ENCODE measurements at places on chromosomes 11 and 22.

GRCh38 chr11:24246715-24247114, 250.1 kb upstream of the LUZP2 start:
- DNase-seq = no peak

DNA sequence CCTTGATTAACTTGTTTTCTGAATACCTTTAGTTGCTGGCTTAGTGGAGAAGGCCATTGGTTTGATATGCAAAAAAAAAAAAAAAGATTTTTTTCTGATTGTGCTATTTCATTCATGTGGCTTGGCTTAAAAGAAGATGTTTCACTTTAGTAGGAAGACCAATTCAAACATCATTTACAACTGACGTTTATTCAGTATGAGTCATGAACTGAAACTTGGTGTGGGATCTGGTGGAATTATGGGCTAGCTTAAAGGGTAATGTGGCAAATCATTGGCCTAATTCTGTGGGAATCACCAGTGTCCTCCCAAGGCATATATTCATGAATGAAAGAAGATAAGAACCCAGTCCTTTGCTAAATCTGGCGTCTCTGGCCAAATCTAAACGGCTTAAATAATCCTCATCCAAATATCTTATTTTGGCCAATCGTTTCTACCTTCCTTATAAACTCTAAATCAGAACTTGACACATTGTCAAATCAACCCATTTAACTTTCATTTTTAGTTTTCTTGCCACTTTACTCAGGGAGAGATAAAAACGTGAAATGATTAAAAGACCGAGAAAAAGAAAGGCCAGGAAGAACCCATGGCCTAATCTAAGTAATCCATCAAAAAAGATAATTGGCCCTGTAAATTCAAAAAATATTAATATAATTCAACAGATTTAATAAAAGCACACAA, 77.0 kb downstream of the DDIAS start:
- DNase-seq = no peak

DNA sequence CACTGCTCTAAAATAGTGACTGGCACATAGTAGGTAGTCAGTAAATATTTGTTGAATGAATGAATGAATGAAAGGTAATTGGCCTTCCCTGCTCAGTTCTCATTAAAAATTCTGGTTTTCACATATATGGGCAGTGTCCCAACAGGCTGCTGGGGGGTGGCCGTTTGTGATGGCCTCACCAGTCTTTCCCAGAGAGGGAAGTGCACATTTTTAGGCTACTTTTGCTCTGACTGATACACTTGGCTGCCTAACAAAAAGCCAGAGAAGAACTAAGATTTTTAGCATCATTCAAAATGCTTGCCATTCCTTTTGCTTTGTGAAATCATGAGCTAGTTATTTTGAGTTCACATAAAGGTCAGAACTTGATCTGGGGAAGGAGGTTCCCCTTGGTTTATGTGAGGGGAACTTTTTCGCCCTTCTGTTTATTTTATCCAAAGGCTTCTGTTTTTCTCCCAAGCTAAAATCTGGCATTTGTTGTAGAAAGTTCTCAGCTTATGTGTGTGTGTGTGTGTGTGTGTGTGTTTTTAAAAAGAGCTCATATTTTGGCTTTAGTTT, 83.1 kb downstream of the PTPRJ start:
- peak; percentile 80 for DNase-seq

- no peak for DNase-seq
These were observed 12.8 kb upstream of the CAVIN3 start for GRCh38 chr11:6333095-6333494.

- no peak for DNase-seq
These were observed 8.6 kb downstream of the KCNQ1 start for GRCh38 chr11:2453436-2453835.

DNA sequence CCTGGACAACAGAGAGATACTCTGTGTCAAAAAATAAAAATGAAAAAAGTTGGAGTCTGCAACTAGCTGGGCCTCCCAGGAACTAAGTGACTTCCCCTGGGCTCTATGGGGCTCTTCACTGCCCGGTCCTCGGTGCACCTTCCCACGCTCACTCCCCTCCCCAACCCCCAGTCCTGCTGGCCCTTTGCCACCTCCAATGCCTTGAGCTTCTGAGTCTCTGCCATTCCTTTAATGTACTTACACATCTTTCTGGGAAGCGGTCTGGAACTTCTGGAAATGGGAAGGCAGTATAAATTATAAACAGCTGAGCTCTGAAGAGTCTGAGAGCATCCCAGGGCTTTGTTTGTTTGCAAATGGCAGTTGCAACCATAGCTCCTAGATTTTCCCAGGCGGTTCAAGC, 5.9 kb upstream of the BATF2 start:
- no peak for DNase-seq

- DNase-seq = peak; percentile 80
These were observed 11.3 kb downstream of the NCF4 start for GRCh38 chr22:36872084-36872483.

DNA sequence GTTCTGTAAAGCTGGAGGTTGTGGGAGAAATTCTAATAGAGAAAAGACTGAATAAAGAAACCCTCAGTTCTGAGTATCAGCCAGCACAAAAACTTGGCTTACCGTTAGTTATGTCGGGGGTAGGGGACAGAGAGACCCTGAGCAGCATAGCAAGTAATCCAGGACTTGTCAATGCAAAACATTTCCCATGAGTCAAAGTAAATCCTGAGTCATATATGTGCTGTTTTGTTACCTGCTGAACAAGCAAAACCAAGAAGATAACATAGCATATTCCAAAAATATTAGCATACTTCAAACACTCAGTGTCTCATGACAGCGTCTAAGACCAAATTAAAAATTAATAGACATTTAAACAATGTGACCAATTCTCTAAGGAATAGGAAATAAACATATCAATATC, 75.1 kb upstream of the LUZP2 start:
- DNase-seq = peak; percentile 1

GRCh38 chr11:42526426-42526825, 785.4 kb upstream of the API5 start:
- DNase-seq = no peak

DNA sequence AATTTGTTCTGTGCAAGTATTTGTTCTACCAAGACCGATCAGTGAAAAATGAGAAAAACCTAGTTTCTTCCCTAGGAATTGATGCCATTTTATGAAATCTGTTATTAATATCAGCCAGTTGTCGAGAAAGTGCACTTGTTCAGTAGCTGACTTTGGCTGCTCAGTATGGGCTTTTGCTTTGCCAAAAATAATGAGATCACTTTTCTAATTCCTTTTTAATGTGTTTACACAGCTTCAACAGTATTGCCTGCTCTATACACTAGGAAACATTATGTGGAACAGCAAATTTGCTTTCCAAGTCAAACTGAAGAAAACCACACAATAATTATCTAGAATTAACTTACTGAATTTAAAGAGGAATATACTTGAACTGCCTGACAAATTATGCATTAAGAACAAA, 34.4 kb downstream of the SCUBE2 start:
- DNase-seq = no peak

DNA sequence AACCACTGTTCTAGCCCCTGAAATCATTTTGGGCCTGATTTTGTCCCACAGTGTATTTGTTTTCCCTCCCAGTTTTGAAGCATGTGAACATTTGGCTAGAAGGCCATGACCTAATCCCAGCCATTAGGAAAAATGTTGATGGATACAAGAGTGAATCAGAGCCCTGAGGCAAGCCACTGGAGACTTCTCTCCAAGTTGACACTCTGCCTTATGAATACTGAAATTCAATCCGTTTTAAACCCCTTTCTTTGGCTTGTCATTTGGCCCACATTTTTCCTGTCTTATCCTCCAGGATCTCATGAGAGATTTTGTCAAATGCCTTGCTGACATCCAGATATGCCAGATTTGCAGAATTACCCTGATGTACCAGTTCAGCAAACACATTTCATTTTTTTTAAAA, 158.8 kb downstream of the FAT3 start:
- peak; percentile 95 for DNase-seq

- DNase-seq = peak; percentile 32
These were observed 9.1 kb upstream of the ZBED5 start for GRCh38 chr11:10866893-10867331.

GRCh38 chr11:112719736-112720525, 241.3 kb upstream of the NCAM1 start:
- no peak for DNase-seq

GRCh38 chr11:104525416-104525815, 361.5 kb upstream of the PDGFD start:
- DNase-seq = no peak

GRCh38 chr11:11432621-11433319, 79.7 kb upstream of the CSNK2A3 start:
- no peak for DNase-seq

DNA sequence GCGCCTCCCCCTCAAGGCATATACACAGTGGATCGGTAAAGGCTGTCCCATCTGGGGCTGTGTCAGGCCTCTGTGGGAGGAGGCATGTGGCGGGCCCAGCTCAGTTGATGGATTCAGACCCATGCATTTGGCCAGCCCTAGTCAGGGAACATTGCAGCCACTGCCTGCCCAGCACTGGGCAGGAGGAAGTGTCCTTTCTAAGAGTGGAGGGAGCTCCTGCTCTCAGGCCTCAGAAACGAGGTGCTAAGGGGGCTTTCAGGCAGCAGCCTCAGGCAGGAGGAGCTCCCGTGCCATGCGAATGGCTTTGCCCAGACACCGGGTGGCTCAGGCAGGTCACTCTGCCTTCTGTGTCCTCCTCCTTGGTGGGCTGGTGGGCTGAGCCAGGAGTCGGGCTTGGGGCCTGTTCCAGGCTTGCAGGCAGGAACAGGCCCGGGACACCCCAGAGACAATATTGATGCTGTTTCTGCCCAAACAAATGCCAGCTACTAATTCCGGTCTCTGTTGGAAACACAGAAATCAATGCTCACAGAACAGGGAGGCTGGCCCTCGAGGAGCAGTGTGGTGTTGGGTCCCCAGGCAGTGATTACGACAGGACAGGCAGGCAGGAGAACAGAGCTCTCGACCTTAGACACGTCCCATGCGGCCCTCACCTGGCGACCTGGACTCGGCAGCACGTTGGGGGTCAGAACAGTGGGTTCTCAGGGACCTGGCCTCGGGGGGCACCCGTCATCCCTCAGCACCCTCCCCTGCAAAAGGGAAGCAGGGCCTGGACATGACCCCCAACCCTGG, 42.3 kb upstream of the CCDC188 start:
- DNase-seq = no peak
